ENCODE measurements at places on chromosomes 3 and 15. TPM values are rescaled to one million over a fixed set of nuclear protein-coding genes. Genes with fewer than 3 reads are reported as not detected.

Gene TMC3
- total RNA-seq: not detected

DNA sequence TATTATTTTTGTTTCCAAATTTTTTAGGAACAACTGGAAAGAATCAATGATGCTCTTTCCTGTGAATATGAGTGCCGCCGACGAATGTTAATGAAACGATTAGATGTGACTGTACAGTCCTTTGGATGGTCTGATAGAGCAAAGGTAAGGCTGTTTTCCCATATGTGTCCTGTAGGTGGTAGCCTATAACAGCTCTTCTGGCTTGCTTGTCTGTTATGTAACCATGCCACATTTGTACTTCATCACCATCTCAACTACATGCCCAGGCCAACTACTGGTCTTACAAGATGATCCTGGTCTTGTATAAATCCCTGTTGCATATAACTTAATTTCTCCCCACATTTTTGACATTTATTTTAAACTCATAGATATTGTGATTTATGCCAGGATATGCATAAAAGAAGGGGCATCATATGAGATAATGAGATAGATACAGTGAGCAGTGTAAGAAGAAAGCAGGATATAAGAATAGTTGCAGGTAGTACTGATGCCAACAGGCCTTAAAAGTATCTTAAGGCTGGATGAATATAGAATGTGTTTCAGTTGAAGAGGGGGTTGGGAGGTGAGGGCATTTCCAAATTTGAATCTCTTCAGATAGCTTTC lies 20.3 kb downstream of the FAM98B start:
- DNase-seq: peak; percentile 82

GRCh38 chr3:52397676-52398399 lies 47.1 kb downstream of the SEMA3G start:
- no peak for DNase-seq

DNA sequence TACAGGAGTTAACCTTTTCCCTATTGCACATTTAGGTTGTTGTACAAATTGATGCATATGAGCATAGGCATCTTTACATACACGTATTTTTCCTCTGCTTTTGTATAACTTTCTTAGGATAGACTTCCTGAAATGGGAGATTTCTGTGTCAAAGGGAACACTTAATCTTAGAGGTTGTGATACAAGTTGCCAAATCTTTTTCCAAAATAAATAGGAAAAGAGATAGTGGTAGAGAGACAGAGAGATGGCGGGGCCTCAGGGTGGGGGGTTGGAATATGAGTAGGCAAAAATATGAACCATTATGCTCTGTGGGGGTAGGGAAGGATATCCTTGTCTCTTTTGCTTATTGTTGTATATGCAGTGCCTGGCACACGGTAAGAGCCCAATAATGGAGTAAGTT lies 70.7 kb upstream of the UBE2E1 start:
- DNase-seq: no peak

GRCh38 chr3:46913644-46914043 lies 36.1 kb downstream of the PTH1R start:
- DNase-seq: peak; percentile 42

GRCh38 chr15:75114796-75115195 lies 86.9 kb upstream of the C15orf39 start:
- no peak for DNase-seq

GRCh38 chr15:62858343-62858742 lies 184.2 kb upstream of the TPM1 start:
- no peak for DNase-seq
